ENCODE measurements at places on chromosomes 7 and 10.

GRCh38 chr7:29565224-29565630 lies 1.6 kb downstream of the PRR15 start:
- DNase-seq: no peak

DNA sequence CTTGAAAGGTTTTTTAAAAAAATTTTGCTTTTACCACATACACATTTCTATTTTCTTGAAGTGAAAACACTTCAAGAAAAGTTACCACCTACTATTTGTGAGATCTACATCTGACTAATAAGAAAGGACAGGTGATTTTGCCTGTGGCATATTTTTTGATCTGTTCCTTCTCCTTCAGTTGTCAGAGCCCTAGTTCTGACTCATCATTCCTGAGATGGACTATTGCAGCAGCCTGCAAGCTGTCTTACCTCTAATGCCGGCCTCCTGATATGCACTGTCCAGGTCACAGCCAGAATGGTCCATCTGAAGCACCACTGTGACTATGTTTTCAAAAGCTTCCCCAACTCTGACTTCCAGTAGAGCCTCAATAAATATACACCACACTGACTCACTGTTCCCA lies 28.2 kb upstream of the ANK3 start:
- DNase-seq: no peak

DNA sequence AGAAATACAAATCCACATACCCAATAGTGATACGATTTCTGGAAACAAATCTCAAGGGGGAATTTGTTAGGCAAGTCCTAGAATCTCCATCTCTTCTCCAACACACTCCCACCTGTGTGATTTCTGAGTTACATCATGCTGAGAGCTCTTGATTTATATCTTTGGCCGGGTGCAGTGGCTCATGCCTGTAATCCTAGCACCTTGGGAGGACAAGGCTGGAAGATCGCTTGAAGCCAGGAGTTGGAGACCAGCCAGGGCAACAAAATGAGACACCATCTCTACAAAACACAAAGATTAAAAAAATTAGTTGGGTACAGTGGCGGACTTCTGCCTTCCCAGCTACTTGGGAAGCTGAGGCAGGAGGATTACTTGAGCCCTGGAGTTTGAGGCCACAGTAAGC lies 1.5 kb upstream of the MTPN start:
- DNase-seq: no peak

DNA sequence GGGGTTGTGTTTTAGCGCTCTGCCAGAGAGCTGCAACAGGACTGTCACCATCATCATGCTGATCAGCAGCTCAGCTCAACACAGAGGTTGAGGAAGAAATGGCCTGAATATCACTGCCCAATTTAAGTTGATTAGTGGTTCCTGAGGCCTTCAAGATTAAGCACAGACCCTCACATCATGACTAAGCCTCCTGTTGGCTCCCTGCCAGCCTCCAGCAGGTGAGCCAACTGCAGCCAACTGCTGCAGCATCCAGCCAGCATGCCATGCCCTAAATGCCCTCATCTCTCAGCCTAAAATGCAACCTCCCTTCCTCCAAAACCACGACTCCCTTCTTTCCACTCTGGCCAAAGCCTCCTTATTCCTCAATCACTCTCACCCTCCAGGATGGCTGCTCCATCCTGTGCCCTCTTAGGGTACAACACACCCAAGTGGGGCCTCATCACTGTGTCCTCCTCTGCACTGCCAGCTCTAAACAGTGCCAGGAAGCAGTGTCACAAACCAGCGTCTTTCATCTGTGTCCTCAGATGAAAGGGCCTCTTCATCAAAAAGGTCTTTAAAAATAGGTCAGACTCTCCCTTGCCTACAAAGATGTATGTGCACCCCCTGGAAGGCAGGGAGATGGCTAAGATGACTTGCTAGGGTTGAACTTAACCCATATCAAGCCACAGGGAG lies 259.3 kb downstream of the ZEB1 start:
- DNase-seq: no peak

- DNase-seq: no peak
Observed at GRCh38 chr10:44882166-44882720, 28.9 kb upstream of the TMEM72 start.

DNA sequence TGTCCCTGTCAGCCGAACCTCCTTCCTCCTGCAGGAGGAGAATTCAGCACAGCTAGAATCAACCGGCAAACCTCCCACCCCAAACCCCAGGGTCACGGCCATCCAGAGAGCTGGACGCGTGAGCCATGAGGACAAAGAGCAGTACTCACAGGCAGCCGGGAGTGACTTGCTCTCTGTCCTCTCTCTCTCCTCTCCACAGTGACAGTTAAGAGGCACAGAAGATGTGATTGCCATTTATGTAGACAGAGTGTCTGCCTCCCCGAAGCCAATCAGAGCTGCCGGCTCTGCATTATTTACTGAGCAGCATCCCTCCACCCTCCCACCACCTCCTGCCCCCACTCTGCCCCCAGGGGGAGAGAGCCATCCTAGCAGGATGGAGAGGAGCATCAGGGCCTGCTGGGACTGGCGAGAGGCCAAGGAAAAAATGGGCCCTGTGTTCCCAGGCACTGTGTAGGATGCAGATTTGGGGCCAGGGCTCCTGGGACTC lies 4.3 kb downstream of the DDC start:
- DNase-seq: peak; percentile 97

GRCh38 chr7:30032310-30033125 lies 4.3 kb downstream of the PLEKHA8 start:
- no peak for DNase-seq

DNA sequence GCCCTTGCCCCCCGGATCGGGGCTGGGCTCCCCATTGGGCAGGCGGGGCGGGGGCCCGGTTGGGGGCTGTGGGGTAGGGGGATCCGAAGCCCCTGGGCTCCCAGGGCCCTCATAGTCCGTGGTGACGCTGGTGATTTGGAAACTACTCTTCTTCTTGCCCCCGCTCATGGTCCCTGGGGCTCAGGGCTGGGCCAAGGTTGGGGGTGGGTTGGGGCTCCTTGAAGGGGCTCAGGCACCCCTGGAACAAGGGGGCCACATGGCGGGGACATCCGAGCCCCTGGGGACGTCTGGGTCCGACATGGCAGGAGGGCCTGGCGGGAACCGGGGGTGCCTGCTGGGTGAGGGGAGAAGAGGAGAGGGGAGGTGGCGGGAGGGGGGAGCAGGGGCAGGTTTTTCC lies 1.1 kb downstream of the TSC22D4 start:
- no peak for DNase-seq

DNA sequence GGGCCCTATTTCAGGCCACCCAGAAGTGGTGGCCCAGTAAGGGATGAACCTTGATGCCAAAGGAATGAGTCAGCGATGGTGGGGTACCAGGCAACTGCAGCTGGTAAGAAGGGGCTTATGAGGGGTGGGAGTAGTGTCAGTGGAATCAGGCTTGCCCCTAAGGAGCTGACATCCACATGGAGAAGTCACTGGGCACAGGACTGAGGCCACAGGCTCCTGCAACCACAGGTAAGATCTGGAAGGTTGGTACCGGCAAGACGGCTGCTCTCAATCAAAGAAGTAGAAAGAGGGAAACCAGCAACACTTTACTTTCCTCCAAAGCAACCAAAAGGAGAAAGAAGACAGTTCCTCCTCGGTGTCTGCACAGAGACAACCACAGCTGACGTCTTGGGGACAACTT lies 2.5 kb downstream of the GCK start:
- no peak for DNase-seq

DNA sequence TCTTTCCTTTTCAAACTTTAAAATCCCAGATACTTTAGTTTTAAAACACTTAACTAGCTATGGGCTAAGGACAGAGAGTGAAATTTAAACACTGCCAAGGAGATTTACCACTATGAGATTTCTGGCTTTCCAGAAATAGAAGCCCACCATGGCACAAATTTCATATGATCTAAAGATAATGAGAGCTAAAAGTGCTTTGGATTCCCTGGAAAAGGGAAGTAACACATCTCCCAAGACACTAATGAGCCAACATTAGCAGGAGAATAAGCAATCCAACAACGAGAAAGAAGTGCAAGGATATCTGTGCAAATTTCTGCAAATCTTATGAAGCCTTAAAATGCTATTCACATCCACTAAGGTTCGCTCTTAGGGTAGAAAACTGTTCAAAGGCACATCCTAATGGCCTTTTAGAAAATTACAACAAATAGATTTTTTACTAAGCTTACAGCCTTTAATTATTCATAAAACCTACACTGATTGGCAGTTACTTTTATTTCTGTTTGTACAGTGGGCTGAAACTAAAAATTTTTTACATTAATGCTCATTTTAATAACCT lies 100.3 kb downstream of the RAPGEF5 start:
- no peak for DNase-seq

GRCh38 chr7:106256144-106256543 lies 28.6 kb downstream of the NAMPT start:
- DNase-seq: no peak

GRCh38 chr10:78472551-78472890 lies 438.9 kb downstream of the RPS24 start:
- peak; percentile 2 for DNase-seq

- no peak for DNase-seq
Observed at GRCh38 chr7:22429386-22429785, 70.6 kb downstream of the STEAP1B start.

DNA sequence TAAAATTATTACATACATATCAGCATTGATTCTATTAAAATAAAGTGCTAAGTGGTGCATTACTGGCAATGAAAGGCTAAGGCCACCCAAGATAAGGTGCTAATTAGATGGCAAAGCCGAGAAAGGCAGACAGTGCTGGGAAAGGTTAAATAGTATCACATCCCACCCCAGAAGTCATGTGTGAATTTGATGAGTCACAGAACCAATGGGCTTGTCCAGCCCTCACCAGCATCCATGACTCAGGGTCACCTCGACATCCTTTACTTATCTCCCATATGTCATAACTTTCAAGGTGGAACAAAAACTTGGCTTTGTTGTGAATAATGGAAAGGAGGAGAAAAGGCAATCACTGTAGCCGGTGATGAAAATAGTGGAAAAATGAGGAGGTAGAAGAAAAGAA lies 459.1 kb downstream of the PLXNA4 start:
- no peak for DNase-seq

GRCh38 chr7:13067036-13067435 lies 379.6 kb downstream of the ARL4A start:
- DNase-seq: peak; percentile 47

- DNase-seq: no peak
Observed at GRCh38 chr7:33694006-33694405, 211.3 kb upstream of the BMPER start.

GRCh38 chr7:128361411-128362379 lies at the start of gene PRRT4:
TSS of gene PRRT4 (minus strand) at chr7:128361690.
- DNase-seq: peak; percentile 34

- no peak for DNase-seq
Observed at GRCh38 chr7:110010359-110010758, 1080.6 kb upstream of the LRRN3 start.

DNA sequence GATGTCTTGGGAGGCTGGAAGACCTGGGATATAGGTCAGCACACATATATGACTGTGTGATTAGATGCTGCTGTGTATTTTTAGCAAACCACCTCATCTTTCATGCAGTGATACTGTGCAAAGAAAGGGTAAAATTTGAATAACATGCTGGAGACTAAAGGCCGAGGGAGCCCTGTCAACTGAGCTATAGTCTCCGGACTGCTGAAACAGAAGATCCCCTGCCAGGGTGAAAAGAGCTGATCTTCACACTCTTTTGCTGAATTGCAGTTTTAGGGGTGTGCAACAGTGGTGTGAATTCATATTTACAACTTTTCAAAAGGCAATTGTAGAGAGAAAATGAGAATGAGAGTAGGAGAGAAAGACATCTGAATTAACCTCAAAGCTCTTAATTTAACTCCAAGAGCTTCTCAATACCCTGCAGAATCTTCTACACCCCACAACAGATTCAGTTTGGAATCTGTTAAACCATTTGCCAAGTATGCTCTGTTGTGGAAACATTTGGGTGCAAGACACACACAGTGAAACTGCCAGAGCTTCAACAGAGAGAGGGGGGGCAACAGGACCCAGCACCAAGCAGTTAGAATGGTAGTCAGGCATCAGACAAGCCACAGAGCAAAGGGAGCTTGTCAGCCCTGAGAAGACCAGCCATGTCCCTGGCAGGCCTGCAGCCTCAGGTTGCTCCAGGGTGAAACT lies 190.1 kb upstream of the STK17A start:
- no peak for DNase-seq

Measured in NCI-H1092 treated with DMSO at 0.1 percent for 48 hours (cell line).